ENCODE measurements at places on chromosomes 13 and 19.

DNA sequence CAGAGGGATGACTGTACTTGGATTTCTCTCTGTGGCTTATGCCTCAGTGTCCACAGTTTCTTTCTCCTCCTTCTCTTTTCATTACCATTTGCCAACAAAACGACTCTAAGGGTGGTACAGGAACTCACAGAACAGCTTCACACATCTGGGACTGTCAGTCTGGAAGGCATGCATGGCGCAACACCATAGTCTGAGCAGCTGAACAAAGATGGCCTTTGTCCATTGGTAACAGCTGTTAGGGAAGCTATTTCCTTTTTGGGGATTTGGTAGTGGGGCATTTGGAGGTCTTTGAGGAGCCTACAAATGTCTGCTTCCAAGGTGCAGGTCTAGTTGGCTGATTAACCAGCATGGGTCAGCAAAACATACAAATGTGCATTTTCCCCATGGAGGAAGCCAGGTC, 81.4 kb upstream of the PCDH8 start:
- no peak for DNase-seq

DNA sequence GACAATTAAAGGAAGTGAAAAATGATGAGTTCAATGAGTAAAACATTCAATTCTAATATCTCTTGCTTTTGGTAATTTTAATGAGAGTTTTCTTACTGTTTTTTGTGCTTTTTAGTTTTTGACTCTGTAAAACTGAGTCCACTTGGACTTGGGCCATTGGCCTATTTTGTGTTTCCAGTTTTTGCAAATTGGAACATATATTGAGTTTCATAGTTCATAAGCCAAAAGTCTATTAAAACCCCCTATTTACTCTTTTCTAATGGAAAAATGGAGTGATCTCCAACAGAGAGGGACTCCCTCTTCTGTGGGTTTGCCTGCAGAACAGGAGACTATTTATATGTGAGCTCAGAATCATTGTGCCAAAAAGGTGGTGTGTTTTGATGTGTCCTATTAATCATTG, 219.7 kb upstream of the SPRY2 start:
- no peak for DNase-seq

DNA sequence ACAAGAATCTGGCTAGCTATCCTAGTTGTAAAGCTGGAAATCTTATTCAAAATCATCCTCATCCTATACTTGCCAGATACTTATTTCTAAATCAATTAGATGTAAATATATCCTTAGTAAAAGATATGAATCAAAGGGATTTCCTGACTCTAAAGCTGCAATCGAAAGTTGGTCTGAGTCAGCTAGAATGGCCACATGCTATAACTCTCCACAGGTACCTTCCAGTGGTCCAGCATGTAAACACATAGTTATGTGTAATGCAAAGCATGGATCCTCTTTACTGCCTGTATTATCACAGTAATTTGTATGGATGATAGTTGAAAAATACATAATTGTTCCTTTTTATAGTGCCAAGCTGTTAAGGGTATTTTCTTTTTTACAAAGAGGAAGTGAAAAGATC, 27.4 kb downstream of the SLITRK6 start:
- DNase-seq = no peak

- DNase-seq = peak; percentile 51
These were observed 54.3 kb downstream of the GATAD2A start for GRCh38 chr19:19459707-19460251.

DNA sequence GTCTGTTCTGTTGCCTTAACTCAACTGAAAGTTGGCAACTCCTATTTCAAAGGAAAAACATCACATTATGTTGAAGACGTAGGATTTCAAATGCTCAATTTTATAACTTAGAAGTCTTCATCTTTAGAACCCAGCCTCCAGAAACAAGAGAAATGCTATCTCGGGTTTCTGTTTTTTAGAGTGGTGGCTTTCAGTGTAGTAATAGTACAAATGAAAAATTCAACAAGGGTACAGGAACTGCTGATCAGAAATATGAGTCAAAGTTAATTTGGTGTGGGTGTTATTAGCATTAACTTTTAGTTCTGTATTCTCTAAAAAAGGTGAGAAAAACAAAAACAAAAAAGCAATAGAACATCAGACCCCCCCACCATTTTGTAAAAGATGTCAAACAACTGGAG, 56.6 kb upstream of the FLT1 start:
- no peak for DNase-seq

DNA sequence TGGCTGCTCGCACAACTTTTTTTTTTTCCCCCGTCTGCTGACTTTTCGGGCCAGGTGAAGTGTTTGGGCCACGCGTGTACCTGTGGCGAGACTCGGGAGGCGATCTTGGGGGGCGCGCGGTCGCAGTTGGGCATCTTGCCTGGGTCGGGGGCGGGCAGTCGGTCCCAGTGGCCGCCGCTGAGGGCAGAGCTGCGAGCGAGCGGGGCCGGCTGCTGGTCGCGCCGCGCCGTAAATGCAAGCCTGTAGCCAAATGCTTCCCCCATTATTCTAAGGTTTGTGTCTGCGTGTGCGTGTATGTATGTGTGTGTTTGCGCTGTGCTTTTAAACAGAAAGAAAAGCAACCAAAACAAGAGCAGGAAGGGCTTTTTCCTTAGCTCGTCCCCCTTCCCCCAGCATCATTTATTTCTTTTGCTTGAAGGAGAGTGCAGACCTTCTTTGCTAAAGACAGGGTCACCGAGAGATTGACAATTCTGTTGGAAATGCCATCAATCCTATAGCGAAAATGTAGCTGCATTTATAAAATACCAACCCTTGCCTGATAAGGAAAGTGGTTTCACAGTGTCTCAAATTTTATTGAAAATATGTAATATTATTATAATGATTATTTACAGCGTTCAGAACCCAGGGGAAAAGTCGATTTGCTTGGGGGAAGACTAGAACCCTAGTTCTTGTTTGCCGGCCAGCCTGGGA, 143.2 kb upstream of the ZNF536 start:
- no peak for DNase-seq

- no peak for DNase-seq
These were observed 32.9 kb upstream of the SLC7A9 start for GRCh38 chr19:32902448-32902847.

GRCh38 chr19:42246143-42246921, 3.9 kb upstream of the GSK3A start:
- no peak for DNase-seq

All from activated CD4-positive, alpha-beta T cell treated with anti-CD3 and anti-CD28 coated beads, Interleukin-2, amount 50 U/mL, for 4 hours (primary cell).